ENCODE measurements at places on chromosomes 3 and 15.

- DNase-seq = no peak
Observed at GRCh38 chr3:43024181-43024885, 45.2 kb downstream of the GASK1A start.

- DNase-seq = no peak
Observed at GRCh38 chr15:25846377-25846776, 16.8 kb downstream of the ATP10A start.

GRCh38 chr3:129500334-129500658 is 28.1 kb upstream of the RHO start:
- DNase-seq = no peak

DNA sequence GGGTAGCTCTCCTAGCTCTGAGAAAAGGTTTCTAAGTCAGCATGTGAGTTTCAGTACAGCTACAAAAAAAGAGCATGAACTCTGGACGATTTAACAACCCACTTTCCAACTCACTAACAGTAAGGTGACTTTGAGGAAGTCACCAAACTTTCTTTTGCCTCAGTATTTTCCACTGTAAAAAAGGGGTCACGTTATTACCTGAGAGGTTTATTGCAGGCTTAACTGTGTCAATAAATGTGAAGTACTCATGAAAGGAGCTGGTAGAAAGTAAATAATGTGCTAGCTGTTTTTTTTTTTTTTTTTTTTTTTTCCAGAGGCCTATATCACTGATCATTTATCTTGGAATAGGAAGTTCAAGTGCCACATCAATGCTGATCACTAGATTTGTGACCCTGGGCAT is 89.3 kb downstream of the PLSCR2 start:
- no peak for DNase-seq

GRCh38 chr3:19432669-19433068 is 284.4 kb downstream of the KCNH8 start:
- DNase-seq = no peak

DNA sequence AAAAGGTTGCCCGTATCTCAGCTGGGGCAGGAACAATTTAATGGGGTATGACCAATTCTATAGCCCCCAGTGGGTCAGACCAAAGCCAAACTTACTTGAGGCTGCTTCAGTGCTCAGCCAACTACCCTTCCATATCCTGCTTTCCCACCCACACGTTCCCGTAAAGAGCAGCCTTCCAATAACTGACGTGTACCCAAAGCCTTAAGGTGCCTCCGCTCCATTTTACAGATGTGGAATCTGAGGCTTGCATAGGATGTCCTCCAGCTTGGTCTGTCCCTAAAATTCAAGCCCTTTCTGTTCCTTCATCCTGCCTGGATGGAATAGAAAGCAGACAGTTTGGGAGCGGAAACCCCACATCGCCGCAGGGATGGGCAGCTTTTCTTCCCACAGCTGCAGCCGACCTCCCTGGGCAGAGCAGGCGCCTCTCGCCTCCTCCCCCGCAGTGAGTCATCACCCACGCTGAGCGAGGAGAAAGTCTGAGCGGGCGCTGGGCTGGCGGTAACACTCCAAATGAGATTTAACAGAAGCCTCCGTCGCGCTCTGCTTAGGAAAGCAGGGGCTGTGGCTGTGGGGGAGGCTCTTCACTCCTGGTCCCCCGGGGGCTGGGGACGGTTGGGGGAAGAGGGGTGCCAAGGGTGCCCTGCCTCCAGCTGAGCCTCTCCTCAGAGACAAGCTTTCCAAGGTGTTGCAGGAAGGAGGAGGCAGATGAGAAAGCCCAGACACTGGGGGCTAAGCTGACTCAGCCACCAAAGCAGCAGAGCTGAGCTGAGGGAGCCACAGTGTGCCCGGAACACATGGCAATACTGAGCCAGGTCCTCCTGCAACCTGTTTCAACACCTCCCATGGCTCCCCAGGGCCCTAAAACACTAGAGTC is 57.8 kb upstream of the HRH1 start:
- no peak for DNase-seq

DNA sequence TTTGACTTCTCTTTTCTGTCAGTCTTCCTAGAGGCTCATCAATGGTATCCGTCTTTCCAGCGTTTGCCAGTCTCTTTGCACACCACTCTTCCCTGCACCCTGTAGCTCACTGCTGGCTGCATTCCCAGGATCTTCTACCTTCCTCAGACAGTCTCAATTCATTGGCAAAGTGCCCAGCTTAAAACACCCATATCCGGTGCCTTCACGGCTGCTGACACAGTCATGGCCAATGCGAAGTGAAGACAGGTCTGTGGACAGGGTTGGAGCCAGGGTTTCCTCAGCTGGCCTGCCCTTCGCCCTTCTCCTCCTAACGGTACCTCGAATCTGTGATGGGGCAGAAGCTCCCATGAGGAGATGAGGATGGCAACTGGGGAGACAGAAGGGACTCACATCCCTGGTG is 36.1 kb downstream of the PTH1R start:
- DNase-seq = peak; percentile 55

- DNase-seq = no peak
Observed at GRCh38 chr3:127214975-127215374, 22.0 kb downstream of the PRR23E start.

DNA sequence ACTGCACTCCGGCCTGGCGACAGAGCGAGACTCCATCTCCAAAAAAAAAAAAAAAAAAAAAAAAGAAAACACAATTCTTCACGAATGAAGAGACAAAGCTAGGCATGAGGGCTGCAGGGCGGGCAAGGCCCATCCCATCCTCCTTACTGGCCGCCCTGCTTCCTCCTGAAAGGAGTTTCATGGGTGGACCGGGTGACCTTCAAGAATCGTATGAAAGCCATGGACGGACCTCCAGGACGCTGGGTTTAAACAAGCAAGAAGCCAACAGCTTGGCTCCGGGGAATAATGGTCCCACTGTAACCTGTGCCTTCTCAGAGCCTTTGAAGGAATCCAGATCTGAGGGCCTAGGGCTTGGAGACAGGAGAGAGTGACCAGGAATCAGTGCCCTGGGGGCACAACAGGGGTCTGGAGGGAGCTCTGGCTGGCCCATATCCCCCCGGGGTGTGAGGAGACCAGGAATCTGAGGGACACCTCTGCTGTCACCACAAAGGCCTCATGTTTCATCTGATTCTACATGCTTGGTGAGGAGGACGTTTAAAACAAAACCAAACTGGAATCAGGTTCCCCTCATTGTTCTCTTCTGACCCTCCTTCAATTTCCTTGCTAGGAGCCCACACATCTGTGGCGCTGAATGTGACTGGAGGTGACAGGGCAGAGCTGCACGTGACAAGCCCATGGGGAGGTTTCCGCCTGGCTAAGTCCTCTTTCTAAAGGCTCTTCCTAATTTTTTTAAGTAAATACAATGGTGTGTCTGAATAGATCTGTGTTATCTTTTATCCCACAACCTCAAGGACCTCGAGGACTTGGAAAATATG is 46.1 kb downstream of the WHAMM start:
- DNase-seq = no peak

DNA sequence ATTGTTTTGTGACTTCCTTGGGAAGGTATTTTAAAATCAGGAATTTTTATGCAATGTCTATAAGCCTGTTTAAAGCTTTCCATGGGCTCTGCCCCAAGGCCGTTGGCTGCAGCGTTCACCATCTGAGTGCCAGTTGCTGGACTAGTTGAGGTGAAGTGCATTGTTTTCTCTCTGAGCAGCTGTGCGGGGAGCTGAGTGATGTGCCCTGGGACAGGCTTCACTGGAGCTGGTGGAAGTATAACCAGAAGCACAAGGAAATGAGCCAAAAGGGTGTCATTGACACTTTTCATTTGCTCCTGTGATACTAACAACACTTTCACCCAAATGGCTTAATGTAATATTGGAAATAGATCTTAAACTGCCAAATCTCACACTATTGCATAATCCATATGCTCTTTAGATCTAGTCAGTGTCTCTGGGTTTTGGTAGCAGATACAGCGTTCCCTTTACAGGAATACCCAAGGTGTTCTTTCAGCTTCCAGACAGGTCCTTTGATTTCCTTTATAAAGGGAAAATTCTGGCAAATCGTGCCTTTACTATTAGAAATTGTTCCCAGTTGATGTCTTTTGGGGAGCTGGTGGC is 29.2 kb downstream of the APH1B start:
- DNase-seq = no peak

DNA sequence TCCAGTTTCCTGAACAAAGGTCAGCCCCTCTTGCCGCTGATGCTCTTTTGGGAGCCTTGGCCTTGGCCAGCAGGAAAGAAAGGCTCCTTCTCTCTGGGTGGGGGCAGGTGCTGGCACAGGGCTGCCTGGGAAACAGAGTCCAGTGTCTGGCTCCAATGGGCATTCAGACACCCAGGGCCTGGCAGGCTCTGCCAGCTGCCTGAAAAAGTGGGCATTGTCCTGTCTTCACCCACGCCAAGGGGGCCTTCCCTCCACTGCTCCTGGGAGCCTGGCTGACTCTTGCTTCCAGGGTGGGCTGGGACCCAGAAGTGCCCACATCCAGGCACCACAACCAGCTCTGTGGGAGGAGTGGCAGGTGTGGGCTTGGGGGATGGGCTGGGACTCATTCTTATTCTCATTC is 62.7 kb downstream of the RHCG start:
- no peak for DNase-seq

DNA sequence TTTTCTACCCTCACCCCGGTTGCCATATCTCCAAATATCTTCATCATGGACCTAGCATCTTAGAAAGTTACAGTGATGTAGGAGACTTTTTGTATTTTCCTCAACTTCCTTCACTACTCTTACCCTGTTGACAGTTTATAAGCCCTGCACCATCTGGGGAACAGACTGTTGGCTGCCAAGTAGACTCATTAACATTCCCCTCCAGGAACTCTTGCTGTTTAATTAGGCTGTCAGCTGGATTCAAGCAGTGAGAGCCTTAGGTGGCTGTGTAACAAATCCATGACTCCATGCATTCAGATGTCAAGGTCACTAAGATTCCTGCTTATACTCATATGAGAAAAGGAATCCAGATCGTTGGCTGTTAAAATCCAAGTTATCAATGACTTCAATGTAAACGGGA is 198.3 kb downstream of the NAALADL2 start:
- DNase-seq = no peak

DNA sequence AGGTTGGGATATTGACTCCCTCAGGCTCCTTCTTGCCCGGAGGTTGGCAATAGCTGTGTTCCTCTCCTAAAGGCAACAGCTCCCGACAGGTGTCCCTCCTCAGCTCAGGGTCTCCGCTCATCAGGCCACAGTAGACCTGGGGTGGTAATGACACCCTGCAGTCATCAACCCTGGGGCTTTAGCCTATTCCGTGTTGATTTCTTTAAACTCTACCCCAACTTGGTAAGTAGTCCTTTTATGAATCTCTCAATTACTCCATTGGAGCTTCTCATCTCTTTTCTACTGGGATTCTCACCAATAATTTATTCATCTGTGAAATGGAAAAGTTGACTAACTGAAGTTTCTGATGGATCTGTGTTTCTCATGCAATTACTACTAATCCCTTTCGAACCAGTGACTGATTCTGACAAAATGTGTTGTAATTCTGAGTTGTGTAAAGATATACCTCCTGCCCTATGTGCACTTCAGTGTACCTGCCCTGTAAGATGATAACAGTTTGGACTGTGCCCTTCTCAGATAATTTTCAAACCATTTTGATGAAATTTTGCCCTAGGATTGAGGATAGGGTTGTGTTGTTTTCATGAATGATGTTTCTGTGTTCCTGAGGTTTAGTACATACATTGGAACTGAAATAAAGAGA is 89.7 kb downstream of the RPL39L start:
- DNase-seq = no peak

DNA sequence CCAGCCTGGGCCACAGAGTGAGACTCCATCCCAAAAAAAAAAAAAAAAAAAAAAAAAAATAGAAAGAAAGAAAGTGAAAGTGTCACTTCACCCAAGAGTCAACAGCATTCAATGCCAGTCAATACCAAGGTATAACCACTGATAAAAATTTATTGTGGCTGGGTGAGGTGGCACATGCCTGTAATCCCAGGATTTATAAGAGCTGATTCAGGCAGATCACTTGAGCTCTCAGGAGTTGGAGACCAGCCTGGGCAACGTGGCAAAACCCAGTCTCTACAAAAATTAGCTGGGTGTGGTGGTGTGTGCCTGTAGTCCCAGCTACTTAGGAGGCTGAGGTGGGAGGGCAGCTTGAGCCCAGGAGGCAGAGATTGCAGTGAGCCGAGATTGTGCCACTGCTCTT is 46.5 kb upstream of the PIK3CB start:
- peak; percentile 4 for DNase-seq

GRCh38 chr3:32934150-32934742 is 17.2 kb upstream of the CCR4 start:
- no peak for DNase-seq
